ENCODE measurements at places on chromosomes 2 and 18.
A peak's percentile ranks its signal among the peaks of the same experiment; 100 is the strongest.

DNA sequence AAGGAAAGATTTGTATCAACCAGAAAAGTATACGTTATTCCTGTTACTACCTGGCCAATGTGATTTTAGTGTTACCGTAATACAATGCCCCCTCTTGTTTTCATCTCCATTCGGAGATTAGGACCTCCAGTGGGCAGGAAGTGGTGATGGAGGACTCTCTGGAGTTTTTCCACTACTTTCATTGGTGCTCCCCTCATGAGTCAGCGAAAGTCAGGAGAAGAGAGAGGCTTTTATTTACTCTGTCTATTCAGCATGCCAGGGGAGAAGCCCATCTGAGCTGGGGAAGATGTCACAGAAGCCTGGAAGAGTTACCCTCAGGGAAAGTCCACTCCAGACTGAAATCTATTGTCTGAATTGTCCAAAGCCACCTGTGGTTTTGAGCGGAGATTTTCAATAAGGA, 88.2 kb upstream of the THUMPD2 start:
- DNase-seq: no peak

GRCh38 chr2:203327582-203327900, 653 bp upstream of the ABI2 start:
- peak; percentile 9 for DNase-seq

- DNase-seq: no peak
Observed at GRCh38 chr2:59693231-59693959, 860.1 kb downstream of the BCL11A start.

GRCh38 chr2:237593596-237594320, 3.2 kb upstream of the RAB17 start:
- no peak for DNase-seq

DNA sequence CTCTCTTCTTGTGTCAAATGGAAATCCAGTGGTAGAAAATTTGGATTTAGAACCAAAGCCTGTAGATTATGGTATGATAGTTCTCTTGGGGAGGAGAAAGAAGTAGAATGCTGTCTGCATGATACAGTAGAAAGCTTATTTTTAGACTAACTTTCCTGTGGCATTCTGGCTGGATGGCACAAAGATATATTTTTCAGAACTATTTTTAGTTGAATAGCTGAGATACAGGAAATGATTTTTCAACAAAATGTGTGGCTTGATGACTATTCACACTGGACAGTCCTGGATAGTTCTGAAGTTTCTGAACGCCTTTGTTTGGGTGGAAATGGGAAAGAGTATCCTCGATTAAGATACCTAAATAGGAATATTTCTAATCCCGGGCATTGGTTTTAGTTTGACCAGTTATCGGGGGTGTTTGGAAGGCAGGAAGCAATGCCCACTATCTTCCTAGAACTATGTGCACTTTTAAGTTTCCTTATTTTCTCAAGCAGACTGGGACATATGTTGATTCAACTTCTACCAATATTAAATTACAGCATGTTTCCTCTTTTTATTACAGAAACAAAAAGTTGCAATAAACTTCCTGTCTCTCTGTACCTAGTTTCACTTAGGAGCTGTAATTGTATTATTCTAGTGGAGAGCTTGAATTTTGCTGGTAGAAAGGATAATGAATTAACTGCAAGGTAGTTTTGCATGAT, 32.1 kb downstream of the GDF7 start:
- no peak for DNase-seq

All from NCI-H2107 (cell line).